ENCODE measurements at places on chromosomes 2 and 18.

DNA sequence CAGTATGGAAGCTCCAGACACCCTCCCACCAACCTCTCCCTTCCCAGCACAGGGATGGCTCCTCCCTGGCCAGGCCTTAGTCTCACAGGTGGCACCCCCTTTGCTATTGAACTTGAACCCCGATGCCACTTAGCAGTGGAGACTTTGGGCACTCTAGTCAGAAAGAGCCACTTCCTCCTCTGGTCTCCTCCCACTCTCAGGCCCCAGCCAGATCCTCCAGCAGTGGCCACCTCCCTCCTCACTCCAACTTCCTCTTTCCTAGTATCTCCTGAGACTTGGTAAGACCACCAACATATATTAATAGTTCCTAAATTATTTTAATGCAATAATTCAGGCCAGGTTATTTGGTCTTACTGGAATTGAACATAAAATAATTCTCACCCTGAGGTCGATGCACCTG lies 437.2 kb upstream of the ID2 start:
- no peak for DNase-seq

GRCh38 chr18:49767111-49768050 lies 46.0 kb downstream of the ACAA2 start:
- DNase-seq: no peak

DNA sequence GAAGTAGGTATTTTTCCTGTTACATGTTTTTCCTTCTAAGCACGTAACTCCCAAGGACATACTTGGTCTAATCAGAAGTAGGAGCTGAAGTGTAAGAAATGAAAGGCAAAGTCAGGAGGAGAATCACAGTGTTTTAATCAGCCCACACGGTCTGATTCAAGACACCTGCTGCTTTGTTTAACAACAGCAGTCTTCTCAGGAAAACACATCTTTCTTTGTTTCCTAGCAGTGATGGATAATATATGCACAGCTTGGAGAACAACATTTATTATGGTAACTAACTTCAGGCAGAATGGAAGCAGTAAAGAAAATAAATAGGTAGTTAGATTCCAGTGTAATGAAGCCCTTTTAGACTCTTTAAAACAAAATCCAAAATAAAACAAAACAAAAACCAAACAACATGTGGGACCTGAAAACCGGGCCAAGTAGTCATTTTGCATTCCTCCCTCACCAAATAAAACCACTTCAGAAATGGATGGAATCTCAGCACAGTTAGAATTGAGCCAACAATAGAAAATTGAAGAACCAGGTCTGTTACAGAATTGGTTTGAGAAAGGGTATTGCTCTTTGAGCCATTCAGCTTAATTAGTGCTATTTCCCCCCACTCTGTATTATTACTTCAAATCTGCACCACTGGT lies 61.1 kb upstream of the UGP2 start:
- DNase-seq: no peak

DNA sequence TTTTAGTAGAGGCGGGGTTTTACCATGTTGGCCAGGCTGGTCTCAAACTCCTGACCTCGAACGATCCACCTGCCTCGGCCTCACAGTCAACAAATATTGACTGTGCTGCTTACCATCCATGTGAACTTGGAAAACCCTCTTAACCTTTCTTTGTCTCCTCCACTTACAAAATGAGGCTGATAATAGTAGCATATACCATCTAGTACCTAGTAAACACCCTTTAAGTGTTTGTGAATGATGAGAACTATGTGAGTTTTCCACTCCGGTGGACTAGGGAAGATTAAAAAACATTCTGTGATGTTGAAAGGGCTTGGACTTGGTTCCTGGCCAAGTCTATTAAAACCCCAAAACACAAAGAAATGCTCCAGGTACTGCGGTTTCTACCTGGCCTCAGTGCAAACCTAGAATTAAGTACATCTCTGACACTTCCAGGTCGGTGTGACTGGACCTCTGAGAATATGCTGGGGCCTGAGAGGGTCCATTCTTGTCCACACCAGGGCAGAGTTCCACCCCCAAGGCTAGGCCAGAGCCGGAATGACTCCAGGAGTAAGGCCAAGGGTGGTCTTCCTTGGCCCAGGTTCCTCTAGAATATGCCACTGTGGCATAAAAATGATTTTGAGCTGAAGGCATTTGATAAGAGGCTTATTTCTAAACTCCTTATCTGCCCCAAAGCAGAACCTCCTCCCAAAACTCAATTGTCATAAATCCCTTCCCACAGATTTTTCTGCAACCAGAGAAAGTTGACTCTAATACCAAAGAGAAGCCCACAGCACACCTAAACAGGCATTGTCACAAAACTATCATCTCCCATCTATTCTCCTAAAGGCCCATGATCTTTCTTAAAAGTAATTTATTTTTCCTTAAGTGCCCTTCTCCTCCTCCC lies 217.5 kb downstream of the TGIF1 start:
- no peak for DNase-seq

DNA sequence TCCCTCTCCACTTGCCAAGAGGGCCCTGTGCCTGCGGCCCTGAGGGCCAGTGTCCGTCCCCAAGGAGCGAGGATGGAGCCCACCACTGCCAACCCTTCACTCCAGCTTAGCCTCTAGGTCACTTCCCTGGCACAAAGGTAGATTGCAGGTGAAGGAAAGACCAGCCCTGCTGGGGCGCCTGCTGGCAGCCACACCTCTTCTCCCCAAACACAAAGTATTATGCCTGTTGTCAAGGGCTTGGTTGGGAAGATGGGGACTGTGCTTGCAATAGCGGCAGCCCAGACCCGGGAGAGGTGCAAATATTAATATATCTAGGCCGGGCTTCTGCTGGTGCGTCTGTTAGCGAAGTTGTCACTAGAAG lies 7.7 kb downstream of the KCNF1 start:
- no peak for DNase-seq

DNA sequence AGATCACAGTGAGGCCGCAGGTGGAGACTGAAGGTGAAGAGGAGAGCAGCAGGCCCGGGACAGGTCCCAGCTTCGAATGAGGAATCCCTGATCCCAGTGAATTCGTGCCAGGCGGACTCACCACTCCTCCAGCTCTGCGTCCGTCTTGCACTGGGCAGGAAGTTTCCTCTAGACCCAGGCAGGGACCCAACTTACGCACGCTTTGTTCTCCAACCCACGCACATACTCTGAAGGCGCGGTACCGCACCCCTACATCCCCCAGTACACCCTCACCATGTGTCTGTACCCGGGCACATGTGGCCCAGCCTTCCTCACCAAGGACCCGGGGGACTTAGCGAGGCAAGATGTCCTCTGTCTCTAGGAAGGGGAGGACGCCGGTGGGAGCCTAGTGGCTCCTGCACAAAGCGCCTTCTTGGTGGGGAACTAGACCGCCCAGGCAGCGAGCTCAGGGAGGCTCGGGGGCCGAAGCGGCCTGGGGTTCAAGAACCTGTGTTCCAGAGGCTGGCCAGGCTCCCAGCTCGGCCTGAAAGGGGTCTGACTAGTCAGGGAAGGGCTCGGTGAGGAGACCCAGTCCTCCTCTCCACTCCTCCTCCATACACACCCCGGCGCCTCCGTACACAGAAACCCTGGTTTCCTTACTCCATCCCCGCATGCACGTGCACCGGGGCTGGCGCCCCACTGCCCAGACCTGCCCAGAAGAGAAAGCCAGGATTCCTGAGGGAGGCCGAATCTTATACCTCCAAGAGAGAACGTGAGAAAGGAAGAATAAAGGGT lies 38.3 kb upstream of the ATP6V1B1 start:
- DNase-seq: no peak

- no peak for DNase-seq
These were observed 995.2 kb upstream of the CDH2 start for GRCh38 chr18:29171892-29172755.

- DNase-seq: no peak
These were observed 45.8 kb downstream of the SF3B1 start for GRCh38 chr2:197388866-197389587.

Measured in stimulated activated CD8-positive, alpha-beta memory T cell treated with anti-CD3 and anti-CD28 coated beads, Interleukin-2, amount 100 ng/mL, for 1 hour (primary cell).